ENCODE measurements at places on chromosomes 5 and 9. TPM values are rescaled to one million over a fixed set of nuclear protein-coding genes. Genes with fewer than 3 reads are reported as not detected.

The SPINK6 gene
- total RNA-seq: not detected

GRCh38 chr9:22682536-22682935 is 235.9 kb downstream of the DMRTA1 start:
- H3K4me1 ChIP-seq: no peaks in the 10 kb centered on the region
- no peak for DNase-seq
- H3K4me3 ChIP-seq: no peak overlapping the region
- H3K27ac ChIP-seq: no peak overlapping the region

DNA sequence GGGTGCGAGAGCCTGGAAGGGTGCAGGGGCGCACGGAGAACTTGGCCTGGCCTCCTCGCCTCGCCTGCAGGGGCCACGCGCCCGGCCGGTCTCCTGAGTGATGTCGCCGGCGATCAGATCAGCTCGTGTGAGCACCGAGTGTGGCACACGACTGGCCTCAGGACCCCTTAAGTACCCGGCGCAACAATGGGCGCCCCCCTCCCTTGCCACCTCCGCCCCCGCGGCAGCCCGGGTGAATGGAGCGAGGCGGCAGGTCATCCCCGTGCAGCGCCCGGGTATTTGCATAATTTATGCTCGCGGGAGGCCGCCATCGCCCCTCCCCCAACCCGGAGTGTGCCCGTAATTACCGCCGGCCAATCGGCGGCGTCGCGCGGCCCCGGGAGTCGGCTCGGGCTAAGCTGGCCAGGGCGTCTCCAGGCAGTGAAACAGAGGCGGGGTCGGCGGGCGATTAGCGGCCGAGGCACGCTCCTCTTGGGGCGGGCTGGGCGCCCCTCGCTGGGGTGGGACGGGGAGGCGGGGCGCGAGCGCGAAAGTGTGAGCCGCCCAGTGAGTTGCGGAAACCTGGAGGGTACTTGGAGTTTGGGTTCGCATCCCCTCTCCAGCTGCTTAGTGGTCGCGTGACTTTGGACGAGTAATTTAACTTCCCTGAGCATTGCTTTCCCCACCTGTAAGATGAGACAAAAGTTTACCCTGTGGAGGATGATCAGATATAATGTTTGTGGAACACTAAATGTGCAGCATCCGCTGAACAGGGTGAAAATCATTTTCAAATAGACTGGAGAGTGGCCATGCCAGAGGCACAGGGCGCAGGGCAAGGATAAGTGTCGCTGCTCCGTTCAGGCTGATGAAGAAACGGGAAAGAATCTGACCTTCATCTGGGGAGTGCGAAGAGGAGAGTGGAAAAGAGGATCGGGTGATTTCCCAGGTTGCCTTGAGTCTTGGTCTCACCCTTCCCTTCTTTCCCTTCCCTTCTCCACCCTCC is at the start of gene NEUROG1:
Gene NEUROG1, minus strand, starts transcription at position 145 of the 982 bp plus-strand sequence. CDS start 274 bp downstream, outside the sequence.
- H3K36me3 ChIP-seq: no peaks in the 10 kb centered on the region
- no peak within 1 kb of the TSS for H3K4me3 ChIP-seq
- H3K4me1 ChIP-seq: peaks cover 6% of the 10 kb centered on the region

DNA sequence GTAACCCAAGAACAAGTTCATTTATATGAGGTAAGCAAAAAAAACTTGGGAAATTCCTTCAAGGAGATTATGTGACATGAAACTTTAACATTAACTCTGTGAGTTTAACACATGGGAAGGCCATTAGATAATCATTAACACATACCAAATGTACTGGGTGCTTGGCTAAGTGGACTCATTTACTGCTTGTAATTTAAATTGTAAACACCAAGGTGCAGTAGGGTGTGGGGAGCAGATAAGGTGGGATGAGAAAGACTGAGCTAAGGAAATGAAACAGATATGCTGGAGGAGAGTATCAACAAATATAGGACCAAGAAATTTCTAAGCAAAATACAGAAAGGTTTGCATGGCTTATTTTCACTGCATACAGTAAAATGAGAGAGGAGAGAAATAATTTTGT is 2384.8 kb upstream of the ACO1 start:
- no peaks in the 10 kb centered on the region for H3K27me3 ChIP-seq
- DNase-seq: no peak
- no peaks in the 10 kb centered on the region for H3K4me1 ChIP-seq
- H3K27ac ChIP-seq: no peak overlapping the region
- H3K4me3 ChIP-seq: no peak overlapping the region

The SPATA31A3 gene
- not detected for total RNA-seq

DNA sequence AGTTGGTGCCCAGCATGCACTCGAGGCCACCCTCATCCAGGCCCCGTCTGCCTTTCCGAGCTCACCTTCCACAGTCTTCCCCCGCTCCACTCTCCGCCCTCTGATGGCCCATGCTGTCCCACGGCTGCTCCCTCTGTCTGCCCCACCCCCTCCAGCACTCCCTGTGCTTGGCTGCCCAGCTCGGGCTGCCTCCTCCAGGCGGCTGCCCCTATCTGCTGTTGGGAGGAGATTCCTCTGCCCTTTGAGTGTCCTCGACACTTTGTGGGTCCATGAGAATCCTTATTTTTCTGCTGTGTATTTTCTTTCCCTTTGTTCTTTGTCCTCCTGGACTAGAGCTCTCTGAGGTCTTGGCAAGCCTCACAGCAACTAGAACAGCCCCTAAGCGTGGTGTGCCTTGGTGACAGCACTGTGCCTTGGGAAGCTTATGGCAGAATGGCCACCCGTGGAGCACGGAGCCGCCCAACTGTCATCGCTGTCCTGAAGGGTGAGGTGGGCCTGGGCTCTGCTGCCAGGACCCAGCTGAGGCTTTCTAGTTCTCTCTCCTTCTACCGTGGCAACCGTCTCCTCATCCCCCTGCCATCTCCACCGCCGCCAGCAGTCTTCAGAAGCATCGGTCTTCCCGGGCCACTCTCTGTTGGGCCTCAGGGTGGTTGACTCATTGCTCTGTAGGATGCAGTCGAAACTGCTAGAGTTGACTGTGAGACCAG is 5.2 kb downstream of the NTMT1 start:
- H3K36me3 ChIP-seq: peaks cover 52% of the 10 kb centered on the region
- H3K27ac ChIP-seq: peak overlapping the region; percentile 48
- H3K27me3 ChIP-seq: no peaks in the 10 kb centered on the region
- H3K4me1 ChIP-seq: peaks cover 49% of the 10 kb centered on the region

The FRMPD1 gene
- not detected for total RNA-seq

The SEMA4D gene
- 290 TPM for total RNA-seq

The FLT4 gene
- 4.4 TPM for total RNA-seq

GRCh38 chr9:99485459-99485858 is 263.4 kb downstream of the SEC61B start:
- H3K27me3 ChIP-seq: peaks cover 9% of the 10 kb centered on the region
- H3K4me1 ChIP-seq: no peaks in the 10 kb centered on the region
- H3K27ac ChIP-seq: no peak overlapping the region

- H3K36me3 ChIP-seq: no peaks in the 10 kb centered on the region
- no peak for DNase-seq
- no peak overlapping the region for H3K4me3 ChIP-seq
- H3K4me1 ChIP-seq: no peaks in the 10 kb centered on the region
- peaks cover 7% of the 10 kb centered on the region for H3K27me3 ChIP-seq
These were observed 160.8 kb upstream of the CDKN2B start for GRCh38 chr9:22169727-22170503.

The PGM5 gene
- total RNA-seq: not detected

GRCh38 chr5:39801306-39801705 is 376.5 kb upstream of the DAB2 start:
- no peaks in the 10 kb centered on the region for H3K36me3 ChIP-seq
- no peak overlapping the region for H3K4me3 ChIP-seq
- DNase-seq: no peak
- peaks cover under 1% of the 10 kb centered on the region for H3K27me3 ChIP-seq
- H3K4me1 ChIP-seq: no peaks in the 10 kb centered on the region
- H3K27ac ChIP-seq: no peak overlapping the region

GRCh38 chr5:143592648-143593047 is 189.2 kb upstream of the NR3C1 start:
- DNase-seq: peak; percentile 52
- H3K4me1 ChIP-seq: peaks cover 25% of the 10 kb centered on the region
- no peaks in the 10 kb centered on the region for H3K27me3 ChIP-seq
- no peak overlapping the region for H3K4me3 ChIP-seq
- H3K27ac ChIP-seq: no peak overlapping the region
- no peaks in the 10 kb centered on the region for H3K36me3 ChIP-seq

- peak overlapping the region; percentile 11 for H3K27ac ChIP-seq
- no peaks in the 10 kb centered on the region for H3K36me3 ChIP-seq
- peak overlapping the region; percentile 21 for H3K4me3 ChIP-seq
- peaks cover 17% of the 10 kb centered on the region for H3K4me1 ChIP-seq
These were observed 351.2 kb downstream of the RAB3C start for GRCh38 chr5:58933891-58934628.

- peaks cover 75% of the 10 kb centered on the region for H3K36me3 ChIP-seq
- H3K4me1 ChIP-seq: peaks cover 5% of the 10 kb centered on the region
- no peaks in the 10 kb centered on the region for H3K27me3 ChIP-seq
- no peak overlapping the region for H3K4me3 ChIP-seq
- H3K27ac ChIP-seq: no peak overlapping the region
These were observed 74.6 kb downstream of the DOCK2 start for GRCh38 chr5:169711551-169712225.

DNA sequence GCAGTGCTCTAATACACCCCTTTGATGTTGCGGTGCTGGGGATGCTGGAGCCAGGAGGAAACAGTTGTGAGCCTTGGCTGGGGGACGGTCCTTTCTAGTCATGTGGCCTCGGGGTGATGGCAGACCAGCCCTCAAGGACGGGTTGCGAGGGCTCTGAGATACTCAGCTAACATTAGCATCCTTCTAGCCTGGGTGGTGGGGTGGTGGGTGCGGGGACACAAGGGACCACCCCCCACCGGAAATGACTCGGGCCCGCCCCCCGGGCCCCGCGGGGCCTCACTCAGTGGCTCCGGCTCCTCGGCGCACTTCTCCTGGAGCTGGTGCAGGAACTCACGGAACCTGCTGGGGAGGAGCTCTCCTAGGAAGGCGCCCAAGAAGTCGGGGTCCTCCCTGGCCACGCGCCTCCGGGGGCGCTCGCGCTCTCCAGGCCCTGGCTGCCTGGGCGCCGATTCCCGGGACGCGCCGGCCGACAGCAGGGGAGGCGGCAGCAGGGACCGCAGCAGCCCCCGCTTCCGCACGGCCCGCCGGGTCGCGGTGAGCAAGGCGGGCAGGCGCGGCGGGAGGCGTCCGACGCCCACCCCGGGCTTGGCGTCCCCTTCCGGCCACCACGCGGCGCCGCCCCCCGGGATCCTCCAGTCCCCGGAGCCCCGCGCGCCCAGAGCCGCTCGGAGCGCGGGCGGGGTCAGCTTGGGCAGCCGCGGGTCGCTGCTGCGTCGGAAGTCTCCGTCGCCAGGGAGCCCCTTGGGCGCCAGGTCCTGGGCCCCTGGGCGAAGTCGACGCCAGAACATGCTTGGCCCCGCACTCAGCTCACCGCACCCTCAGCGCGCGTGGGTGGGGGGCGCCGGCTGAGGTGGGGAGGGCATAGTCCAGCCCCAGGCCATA is 873 bp downstream of the C9orf50 start:
- no peak overlapping the region for H3K27ac ChIP-seq
- H3K36me3 ChIP-seq: no peaks in the 10 kb centered on the region
- DNase-seq: no peak
- H3K4me3 ChIP-seq: no peak overlapping the region

DNA sequence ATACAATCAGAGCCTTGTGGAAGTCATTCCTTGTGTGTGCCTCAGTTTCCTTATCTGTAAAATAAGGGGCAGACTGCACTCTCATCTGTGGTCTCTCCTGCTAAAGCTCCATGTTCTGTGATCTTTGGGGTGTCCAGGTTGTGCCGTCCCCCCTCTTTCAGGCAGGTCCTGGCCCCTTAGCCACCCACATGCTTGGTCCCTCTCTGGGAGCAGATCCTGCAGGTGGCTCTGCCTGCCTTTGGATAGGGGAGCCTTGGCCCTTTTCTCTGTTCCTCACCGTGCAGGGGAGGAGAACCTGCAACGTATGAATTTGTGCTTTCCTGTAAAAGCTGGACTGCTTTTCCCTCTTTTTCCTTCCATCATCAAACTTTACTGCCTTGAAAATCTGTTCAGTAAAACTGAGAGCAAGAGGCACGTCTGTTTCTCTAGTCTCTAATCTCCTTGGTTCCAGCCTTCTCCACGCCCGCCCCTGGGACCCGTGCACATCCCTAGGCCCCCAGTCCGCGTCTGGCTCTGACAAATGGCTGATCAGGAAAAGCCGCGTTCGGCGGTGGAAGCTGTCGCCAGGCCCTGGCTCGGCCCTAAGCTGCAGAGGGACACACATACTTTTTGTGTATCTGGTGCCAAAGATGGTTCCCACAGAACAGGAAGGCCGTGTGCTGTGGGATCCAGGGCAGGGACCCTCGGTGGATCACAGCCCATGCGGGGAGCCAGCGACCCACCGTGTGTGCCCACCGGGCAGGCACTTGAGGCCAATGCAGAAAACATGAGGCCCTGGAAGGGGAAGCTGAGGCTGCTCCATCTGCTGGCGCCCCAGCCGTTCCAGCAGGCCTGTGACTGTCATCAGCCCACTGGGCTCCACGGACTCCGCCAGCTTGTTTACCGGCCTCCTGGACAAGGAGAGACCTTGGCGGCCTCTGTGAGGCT is 43.4 kb upstream of the COL5A1 start:
- peaks cover 3% of the 10 kb centered on the region for H3K27me3 ChIP-seq
- H3K4me1 ChIP-seq: no peaks in the 10 kb centered on the region
- H3K4me3 ChIP-seq: no peak overlapping the region
- no peak for DNase-seq
- no peaks in the 10 kb centered on the region for H3K36me3 ChIP-seq

- H3K27me3 ChIP-seq: no peaks in the 10 kb centered on the region
- no peak overlapping the region for H3K4me3 ChIP-seq
These were observed 259.5 kb downstream of the BNC2 start for GRCh38 chr9:16611001-16611400.

- DNase-seq: peak; percentile 81
- no peaks in the 10 kb centered on the region for H3K27me3 ChIP-seq
- H3K36me3 ChIP-seq: peaks cover 1% of the 10 kb centered on the region
- H3K4me1 ChIP-seq: peaks cover 12% of the 10 kb centered on the region
- H3K4me3 ChIP-seq: peak within 1 kb of the TSS; percentile 73
- H3K27ac ChIP-seq: no peak within 1 kb of the TSS
These were observed at the start of gene REEP2 for GRCh38 chr5:138438724-138439476. REEP2 (plus strand) TSS chr5:138439057; CDS start chr5:138439209, 152 bp downstream.

The CARD6 gene
- 1.2 TPM for total RNA-seq

DNA sequence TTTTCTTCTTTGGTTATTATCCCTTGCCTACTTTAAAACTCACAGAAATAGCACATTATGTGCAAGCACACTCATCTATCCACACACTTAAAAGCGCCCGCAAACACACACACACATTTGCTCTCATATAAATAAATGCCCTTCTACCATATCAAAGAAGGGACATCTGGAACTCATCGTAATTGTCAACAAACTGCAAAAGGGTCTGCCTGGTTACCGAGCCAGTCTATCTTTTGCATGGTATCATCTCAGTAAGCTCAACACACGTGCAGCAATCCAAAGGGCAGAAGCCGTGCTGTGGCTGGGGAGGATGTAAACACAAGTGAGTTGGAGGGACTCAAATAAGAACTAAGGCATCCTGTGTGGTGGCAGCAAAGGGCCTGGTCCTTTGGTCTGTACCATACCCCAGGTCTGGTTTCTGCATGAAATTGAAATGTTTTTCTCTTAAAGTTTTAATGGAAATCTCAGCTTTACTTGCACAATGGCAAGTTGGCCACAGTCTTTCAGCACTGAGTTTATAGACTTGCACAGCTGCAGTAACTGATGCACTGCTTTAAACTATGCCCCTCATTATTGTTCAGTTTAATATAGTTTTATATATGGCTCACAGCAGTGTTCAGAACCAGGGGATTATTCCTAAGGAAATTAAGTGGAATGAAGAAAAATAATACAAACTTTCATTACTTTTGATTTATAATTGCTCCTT is 331.0 kb downstream of the ADAMTS6 start:
- no peaks in the 10 kb centered on the region for H3K4me1 ChIP-seq
- no peaks in the 10 kb centered on the region for H3K36me3 ChIP-seq
- H3K27ac ChIP-seq: no peak overlapping the region
- no peaks in the 10 kb centered on the region for H3K27me3 ChIP-seq
- no peak overlapping the region for H3K4me3 ChIP-seq
